Placental pericyte (primary cell): ENCODE measurements at places on chromosomes 7 and 10. TPM values are rescaled to one million over a fixed set of nuclear protein-coding genes. Genes with fewer than 3 reads are reported as not detected.

SEMA3D gene
- total RNA-seq = 1.3 and 1.6 TPM in 2 replicates

CRYGN gene
- not detected in 2 replicates for total RNA-seq

C10orf62 gene
- total RNA-seq = not detected in 2 replicates

NHLRC2 gene
- 9.0 and 26.3 TPM in 2 replicates for total RNA-seq

GARIN1A gene
- total RNA-seq = 0.88 and 1.0 TPM in 2 replicates

SLC18A2 gene
- total RNA-seq = not detected in 2 replicates

SH2B2 gene
- total RNA-seq = 2.0 and 2.4 TPM in 2 replicates

MRC1 gene
- total RNA-seq = under 0.01 and 0.43 TPM in 2 replicates
